ENCODE measurements at places on chromosomes 3 and 15.
A peak's percentile ranks its signal among the peaks of the same experiment; 100 is the strongest.

- DNase-seq = no peak
Measured at GRCh38 chr3:11672363-11672762, 28.6 kb upstream of the VGLL4 start.

GRCh38 chr3:189824629-189825312 lies 193.6 kb downstream of the TP63 start:
- DNase-seq = no peak

- peak; percentile 71 for DNase-seq
Measured at GRCh38 chr15:98850961-98851572, 156.5 kb downstream of the PGPEP1L start.

DNA sequence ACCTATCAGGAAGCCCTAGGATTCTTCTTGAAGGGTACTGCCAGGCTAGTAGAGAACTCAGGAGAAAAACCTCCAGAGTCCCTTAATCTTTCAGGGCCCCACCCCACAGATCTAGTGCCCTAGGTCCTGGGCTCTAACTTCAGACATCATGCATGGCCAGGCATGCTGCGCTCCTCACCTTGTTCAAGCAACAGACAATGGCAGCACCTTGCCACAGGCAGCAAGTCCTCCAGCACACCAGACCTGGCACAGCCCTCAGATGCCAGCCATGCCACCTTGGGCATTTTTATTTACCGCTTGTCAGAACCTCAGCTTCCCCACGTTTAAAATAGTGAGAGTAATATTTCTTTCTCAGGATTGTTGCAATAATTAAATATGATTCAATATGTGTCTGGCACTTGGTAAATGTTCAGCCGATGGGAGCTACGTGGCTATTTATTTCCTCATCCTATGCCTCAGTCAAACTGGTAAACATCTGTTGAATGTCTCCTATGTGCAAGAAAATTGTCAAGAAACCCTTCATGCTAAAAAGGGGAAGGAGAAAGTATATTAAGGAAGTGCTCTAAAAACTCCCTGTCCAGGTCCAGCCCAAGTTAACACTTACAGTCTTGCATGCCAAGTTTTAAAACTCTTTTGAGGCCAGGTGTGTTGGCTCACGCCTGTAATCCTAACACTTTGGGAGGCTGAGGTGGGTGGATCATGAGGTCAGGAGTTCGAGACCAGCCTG lies 14.5 kb upstream of the CCR1 start:
- no peak for DNase-seq

GRCh38 chr3:8650583-8651416 lies 6.2 kb upstream of the SSUH2 start:
- no peak for DNase-seq

DNA sequence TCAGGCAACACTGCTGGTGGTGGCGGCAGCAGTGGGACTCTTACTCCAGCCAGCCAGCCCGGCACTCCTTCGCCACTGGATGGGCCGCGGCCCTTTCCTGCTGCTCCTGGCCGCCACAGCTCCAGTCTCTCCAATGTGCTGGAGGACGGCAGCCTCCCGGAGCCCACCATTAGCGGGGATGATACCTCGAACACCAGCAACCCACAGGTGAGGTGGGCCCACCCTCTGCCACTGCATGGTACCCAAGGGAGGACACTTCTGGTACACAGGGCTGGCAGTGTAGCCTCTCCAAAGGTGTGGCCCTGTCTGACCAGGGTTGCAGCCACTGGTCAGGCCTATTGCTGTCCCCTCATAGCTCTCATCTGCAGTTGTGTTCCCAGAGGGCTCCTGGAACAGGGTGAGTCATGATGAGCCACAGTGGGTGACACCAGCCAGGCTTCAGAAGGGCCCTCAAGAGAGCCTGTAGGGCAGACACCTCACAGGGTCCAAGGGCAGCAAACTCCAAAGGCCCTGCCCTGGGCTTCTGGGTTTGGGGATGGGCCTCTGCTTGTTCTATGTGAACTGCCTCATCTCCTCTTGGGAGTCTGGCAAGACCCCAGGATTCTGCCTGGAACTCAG lies 20.8 kb downstream of the NBEAL2 start:
- no peak for DNase-seq

- no peak for DNase-seq
Measured at GRCh38 chr15:96020797-96021196, 309.7 kb upstream of the NR2F2 start.

- no peak for DNase-seq
Measured at GRCh38 chr15:47399100-47399499, 318.2 kb upstream of the SEMA6D start.

GRCh38 chr3:141258973-141259372 lies 27.3 kb downstream of the PXYLP1 start:
- no peak for DNase-seq

DNA sequence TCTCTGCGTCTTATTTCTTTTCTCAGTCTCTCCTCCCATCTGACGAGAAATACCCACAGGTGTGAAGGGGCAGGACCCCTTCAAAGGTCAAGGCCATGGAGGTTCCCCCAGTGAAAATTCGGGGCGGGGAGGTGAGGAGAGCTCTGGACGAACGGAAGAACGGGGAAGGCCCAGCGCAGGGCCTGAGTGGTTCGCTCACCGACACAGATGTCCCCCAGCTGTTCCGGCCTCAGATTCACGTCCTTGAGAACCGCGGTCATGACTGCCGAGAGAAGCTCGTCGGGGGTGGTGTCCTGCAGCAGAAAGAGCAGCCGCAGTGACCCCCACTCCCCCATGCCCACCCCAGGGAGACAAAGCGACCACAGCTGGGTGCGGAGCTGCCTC lies 542 bp downstream of the ACAA1 start:
- no peak for DNase-seq

- no peak for DNase-seq
Measured at GRCh38 chr3:140440446-140440845, 237.4 kb upstream of the TRIM42 start.

- DNase-seq = no peak
Measured at GRCh38 chr15:101614001-101614585, 38.1 kb downstream of the TM2D3 start.

- DNase-seq = no peak
Measured at GRCh38 chr3:37921025-37921424, 59.3 kb downstream of the CTDSPL start.
